A549 treated with RU486 at 1 μM for 4 hours (cell line): ENCODE measurements at places on chromosomes 4 and X. TPM values are rescaled to one million over a fixed set of nuclear protein-coding genes. Genes with fewer than 3 reads are reported as not detected.

The TMSB15A gene
- 0.47 to 1.1 TPM (median 0.97 TPM) in 4 of 5 replicates, not detected in the other for total RNA-seq

The GLOD5 gene
- total RNA-seq, result not detected in 5 replicates

The PNMA6A gene
- total RNA-seq, result 3.2 to 5.5 TPM (median 5.1 TPM) in 5 replicates

The ABCG2 gene
- total RNA-seq, result 18.4 to 22.9 TPM (median 22.2 TPM) in 5 replicates

The JADE3 gene
- 10.0 to 14.8 TPM (median 12.7 TPM) in 5 replicates for total RNA-seq

The AFAP1 gene
- total RNA-seq, result 22.4 to 33.1 TPM (median 30.7 TPM) in 5 replicates

The TDO2 gene
- total RNA-seq, result 0.60 to 1.3 TPM (median 0.94 TPM) in 5 replicates

The CYBB gene
- 0.03 to 0.10 TPM in 2 of 5 replicates, not detected in the others for total RNA-seq
